Kidney (tissue), 22 donors: ENCODE measurements at places on chromosomes 3 and 15. TPM values are rescaled to one million over a fixed set of nuclear protein-coding genes. Genes with fewer than 3 reads are reported as not detected.

DNA sequence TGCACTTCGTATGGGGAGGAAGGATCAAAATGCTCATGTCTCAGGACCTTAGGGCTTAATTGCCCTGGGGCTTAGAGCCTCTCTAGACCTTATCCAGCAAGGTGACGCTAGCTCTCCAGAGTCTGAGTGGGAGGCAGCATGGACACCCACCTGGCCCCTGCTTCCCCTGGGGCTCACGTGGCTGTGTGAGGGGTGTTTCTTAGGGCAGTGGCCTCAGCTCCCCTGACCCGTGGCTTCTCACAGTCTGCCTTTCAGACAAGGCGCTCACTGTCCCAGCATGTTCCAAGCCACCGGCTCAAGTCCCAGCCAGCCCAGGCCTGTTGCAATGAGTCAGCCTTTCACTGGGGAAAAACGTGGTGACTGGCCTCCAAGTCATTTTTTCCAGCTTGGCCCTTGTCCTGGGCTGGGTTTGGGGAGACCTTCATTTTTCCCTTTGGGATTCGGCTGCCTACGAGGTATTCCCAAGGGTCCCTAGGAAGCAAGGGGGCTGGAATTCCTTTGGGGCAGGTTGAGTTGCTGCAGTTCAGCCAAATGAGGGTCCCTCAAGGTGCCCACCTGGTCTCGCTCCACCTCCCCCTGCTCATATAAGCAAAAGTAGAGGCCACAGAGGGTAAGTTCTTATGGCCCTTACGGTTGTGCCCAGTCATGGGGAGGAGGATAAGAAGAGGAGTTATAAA, 15.7 kb downstream of the BHLHE40 start:
- DNase-seq = peak; percentile 95

- peak; percentile 42 for DNase-seq
Observed at GRCh38 chr15:40906991-40907802, 12.9 kb downstream of the VPS18 start.

- DNase-seq = no peak
Observed at GRCh38 chr3:71468311-71469137, 115.0 kb downstream of the FOXP1 start.

- no peak for DNase-seq
Observed at GRCh38 chr3:147906285-147906684, 497.1 kb downstream of the ZIC1 start.

The CCR3 gene
- not detected for total RNA-seq
